ENCODE measurements at places on chromosomes 12 and 14.

GRCh38 chr14:76484355-76484754 lies 108.4 kb downstream of the ESRRB start:
- no peak for DNase-seq

DNA sequence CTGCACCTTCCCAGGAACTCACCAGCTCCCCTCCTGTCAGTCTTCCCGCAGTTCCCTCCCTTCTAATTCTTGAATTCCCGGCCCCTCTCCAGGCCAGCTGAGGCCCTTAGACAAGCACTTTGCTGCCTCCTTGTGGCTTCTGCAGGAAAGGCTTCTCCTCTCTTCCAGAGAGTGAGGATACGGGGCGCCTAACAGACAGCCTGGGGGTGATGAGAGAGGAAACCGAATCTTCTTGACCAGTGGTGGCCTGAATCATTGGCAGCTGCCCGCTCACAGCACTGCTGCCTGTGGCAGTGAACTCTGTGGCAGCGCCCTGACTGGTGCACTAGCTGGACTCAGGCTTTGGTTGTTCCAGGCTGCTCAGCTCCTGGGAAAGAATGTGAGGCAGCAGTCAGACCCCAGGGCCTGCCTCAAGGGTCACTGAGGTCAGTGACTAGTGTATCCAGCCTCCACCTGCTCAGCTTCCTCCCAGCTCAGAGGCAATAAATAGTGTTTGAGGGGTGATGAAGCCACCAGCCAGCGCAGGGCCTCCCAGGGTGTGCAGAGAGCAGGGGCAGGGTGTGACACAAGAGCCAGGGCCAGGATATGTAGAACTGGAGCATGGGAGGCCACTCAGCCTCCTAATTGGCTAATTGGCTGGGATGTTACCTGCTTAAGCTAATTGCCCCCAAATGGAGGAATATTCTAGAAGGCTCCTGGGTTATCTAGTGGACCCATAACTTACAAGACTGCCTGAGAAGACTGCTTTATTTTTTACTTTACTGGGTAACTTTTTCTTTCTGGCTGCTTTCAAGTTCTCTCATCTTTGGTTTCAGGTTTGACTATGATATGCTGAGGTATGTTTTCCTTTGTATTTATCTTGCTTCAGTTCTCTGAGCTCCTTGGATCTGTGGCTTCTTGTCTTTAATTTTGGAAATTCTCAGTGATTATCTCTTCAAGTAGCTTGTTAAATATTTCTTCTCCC lies 12.9 kb upstream of the MCRS1 start:
- peak; percentile 83 for DNase-seq

DNA sequence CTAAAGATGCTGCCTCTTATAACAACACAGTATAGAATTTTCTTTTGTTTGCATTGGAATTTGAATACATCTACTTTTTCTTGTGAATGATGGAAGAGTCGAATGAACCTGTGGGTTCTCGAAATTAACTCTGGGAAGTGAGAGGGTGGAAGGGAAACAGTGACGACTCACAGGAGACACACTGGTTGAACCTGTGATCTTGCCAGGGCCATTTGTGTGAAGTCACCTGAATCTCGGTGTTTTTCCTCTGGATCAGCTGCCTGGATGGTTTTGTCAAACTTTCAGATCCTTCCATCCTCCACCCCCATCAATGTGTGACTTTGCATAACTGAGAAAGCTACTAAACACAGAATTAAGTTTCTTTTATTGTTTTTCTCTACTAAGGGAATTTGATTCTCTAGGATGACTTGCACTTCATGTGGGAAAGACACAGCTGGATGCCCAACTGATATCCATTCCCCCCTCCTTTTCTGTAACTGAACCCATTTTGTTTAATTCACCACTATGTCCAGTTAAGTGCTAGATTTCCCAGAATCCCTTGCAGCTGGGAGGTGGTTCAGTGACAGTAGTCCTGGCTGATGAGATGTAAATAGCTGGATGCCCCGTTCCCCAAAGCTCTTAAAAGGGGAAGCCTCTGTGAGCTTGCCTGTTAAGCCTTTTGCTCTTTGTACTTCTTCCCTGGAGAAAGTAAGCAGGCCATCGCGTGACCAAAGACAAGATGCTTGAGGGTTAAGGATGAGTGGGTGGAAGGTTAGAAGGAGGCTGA lies 6.3 kb downstream of the PPFIBP1 start:
- DNase-seq: no peak

- DNase-seq: peak; percentile 78
Observed at GRCh38 chr12:6195665-6196535, 4.3 kb upstream of the CD9 start.

DNA sequence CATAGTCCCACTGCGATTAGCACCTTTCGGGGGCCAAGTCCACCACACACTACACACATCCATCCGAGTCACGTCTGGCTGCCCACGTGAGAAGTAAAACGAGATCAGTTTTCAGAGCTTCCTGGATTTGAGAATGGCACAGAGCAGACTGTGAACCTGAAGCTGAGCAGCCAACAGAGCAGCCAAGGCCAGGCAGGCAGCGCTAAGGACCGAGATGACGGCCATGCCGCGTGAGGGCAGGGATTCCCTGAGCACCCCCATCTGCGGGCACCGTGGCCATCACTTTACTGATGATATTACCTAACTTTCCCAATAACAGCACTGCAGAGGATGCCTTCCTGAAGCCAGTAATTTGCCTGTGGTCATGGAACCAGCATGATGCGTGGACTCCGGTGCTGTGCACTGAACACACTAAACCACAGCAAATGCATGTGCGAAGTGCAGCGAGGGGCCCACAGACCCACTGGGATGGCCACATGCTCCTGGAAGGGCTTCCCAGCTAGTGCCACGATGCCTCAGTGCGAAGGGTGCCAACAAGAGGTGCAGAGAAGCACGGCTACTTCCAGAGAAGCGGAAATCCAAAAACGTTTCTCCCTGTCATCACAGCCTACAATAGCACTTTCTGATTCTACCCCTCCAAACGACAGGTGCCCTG lies 56.0 kb downstream of the RNF34 start:
- no peak for DNase-seq

DNA sequence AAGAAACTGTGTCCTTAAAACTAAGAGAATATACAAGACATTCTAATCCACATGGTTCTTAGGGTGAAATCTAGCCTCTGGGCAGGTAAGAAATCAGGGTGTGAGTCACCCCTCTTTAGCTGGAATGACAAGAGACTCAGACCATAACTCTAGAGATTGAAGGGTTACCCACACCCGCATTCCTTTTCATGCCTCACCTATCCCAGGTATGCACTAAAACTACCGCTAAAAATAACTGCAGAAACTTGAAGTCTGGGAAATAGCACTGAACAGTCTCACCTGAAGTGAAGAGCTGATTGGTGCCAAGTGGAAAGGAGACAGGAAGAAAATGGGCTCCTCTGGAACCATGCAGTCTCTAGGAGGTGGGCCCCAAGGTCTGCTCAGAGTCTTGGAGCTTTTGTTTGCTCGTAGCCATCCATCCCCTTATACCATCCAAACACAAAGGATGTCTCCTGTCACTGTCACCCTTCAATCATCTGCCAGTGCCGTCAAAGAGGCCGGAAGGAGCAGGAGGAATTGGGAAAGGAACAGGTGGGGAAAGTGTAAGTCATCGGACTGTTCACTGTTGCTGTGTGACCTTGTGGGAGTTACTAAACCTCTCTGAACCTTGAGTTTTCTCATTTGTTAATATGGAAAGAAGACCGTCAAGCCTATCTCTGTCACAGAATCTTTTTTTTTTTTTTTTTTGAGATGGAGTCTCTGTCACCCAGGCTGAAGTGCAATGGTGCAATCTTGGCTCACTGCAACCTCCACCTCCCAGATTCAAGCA lies 22.4 kb downstream of the DDX47 start:
- DNase-seq: peak; percentile 18

DNA sequence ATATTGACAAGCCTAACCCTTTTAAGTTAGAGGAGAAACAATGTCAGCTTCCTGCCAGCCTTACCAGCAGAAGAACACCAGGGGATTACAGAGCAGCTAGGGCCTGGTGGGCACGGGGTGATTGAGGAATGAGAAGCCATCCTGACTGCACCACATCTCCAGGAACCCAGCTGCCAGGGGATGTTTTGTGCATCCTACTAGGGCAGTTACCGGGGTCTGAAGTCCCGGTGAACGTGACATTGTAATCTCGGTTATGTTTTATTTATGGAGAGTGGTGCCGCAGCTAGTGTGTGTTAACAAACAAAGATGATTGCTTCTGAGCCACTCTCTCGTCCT lies 115.9 kb downstream of the BCL11B start:
- no peak for DNase-seq

DNA sequence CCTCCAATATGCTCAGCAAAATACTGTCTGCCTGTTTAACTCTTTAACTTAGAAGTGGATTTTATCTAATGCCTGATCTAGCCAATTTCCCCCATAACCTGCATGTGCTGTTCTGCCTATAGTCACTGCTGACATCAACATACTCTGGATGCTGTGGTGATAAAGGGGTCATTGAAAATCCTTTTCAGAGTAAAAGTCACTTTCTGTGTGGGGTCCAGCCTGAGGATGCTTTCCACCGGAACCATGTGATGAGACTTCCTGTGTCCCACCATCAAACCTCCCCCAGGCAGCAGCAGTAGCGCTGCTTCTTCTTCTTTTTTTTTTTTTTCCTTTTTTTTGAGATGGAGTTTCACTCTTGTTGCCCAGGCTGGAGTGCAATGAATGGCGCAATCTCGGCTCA lies 607.0 kb downstream of the BCL11B start:
- no peak for DNase-seq

GRCh38 chr12:32561931-32562341 lies 117.2 kb upstream of the DNM1L start:
- DNase-seq: no peak

GRCh38 chr12:117147639-117148038 lies 42.6 kb downstream of the FBXO21 start:
- DNase-seq: no peak

GRCh38 chr12:42507081-42507480 lies 82.5 kb downstream of the PRICKLE1 start:
- DNase-seq: no peak

GRCh38 chr12:22728987-22729386 lies 104.0 kb downstream of the ETNK1 start:
- DNase-seq: no peak

GRCh38 chr12:66118240-66118891 lies 12.2 kb downstream of the LLPH start:
- DNase-seq: no peak

DNA sequence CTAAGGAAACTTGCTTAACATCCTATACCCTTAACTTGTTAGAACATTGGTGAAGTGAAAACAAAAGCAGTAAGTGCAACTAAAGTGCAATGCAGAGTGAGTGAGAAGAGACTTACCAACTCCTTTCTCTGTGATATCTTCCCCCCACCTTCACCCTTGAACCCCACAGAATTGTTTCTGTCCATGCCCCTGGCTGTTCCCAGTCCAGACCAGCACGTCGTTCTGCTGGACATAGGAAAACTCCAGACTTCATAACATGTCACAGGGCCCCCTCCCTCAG lies 91.9 kb downstream of the DAD1 start:
- DNase-seq: no peak

DNA sequence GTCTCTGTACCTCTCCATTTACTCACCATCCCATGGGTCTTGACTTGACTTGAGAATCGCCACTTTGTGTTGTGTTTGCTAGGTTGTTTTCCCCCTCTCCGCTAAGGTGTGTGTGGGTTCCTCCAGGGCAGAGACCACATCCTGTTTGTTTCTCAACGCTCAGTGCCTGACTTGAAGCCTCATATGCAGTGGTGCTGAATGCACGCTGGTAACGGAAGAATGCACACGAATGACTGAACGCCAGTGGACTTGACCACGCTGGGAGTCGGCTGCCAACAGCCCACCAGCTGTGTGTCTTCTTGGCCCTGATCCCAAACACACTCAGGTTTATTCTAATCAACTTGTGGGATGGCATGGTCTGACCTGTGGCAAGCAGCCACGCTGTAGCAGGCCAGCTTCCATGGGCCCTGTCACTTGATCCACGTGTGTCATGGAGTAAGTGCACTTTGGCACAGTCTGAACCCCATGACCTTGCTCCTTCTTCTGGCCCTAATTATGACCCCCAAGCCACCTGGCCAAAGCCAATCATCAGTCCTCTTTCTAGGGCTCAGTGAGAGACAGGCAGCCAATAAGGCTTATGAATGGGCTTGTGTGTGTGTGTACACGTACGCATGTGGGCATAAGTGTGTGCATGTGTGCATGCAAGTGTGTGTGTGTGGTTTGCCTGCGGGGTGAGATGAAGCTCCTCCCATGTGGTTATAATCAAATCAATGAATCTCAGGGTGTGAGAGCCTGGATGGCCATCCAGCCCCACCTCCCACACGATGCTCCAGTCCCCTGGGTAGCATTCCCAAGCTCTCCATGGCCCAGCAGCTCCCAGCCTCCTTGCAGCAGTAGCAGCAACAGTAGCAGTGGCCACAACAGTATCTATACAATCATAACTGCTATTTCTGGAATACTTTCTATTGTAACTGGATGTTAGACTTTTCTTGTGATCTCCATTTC lies 6.4 kb upstream of the TC2N start:
- DNase-seq: no peak

GRCh38 chr14:38201137-38201828 lies 6.4 kb upstream of the SSTR1 start:
- no peak for DNase-seq

DNA sequence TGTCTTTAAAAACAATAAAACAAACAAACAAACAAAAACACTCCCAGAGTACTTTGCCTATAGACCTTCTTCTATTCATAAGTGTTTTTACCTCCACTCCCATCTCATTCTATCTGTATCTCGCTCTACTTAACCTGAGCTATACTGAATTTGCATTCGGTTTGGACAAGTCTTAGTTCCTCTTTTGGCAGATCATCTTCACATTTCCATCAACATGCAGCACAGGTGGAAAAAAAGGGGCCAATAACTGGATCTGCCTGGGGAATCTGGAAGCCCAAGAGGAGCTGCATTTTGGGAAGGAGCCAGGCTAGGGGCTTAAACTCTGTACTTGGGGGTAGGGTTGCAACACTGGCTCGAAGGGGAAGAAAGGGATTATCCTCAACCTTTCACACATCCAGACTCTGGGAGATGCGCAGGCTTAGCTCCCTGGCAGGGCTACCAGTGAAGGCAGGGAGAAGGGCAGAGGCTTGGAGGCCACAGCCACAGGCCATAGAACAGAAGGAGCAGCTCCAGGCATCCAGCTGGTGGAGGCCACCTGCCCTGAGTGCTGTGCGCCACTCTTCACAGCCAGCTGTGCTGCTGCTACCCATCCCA lies 4.1 kb downstream of the NINJ2 start:
- no peak for DNase-seq

- no peak for DNase-seq
Observed at GRCh38 chr14:100526632-100527031, 60.6 kb downstream of the BEGAIN start.

DNA sequence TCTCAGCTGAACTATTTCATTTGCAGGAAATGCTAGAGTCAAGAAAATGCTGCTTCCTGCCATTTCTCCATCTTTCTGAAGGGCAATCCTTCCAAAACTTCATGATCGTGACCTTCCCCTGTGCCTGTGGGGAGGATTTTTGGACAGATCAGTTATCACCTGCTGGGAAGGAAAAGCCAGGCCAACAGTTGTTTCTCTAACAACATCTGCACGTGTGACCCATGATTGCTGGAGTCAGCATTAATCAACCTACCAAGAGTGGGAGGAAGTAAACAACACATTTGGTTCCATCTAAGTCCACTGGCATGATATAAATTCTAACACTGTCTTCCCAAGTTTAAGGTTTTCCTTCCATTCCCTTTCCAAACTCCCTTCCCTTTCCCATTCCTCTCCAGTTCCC lies 172.7 kb downstream of the APAF1 start:
- peak; percentile 15 for DNase-seq

- peak; percentile 72 for DNase-seq
Observed at GRCh38 chr14:102096569-102097188, 9.8 kb upstream of the HSP90AA1 start.

Data from renal cortex interstitium (tissue), 15 donors.